Trophoblast cell (in vitro differentiated cells and primary cell): ENCODE measurements at places on chromosomes 5 and 9.

- H3K4me1 ChIP-seq: peaks cover 14% of the 10 kb centered on the region
- no peak overlapping the region for H3K4me3 ChIP-seq
- no peak for DNase-seq
- H3K27me3 ChIP-seq: peaks cover 32% of the 10 kb centered on the region
- H3K36me3 ChIP-seq: no peaks in the 10 kb centered on the region
Observed at GRCh38 chr5:161544350-161544765, 2.2 kb downstream of the GABRB2 start.

DNA sequence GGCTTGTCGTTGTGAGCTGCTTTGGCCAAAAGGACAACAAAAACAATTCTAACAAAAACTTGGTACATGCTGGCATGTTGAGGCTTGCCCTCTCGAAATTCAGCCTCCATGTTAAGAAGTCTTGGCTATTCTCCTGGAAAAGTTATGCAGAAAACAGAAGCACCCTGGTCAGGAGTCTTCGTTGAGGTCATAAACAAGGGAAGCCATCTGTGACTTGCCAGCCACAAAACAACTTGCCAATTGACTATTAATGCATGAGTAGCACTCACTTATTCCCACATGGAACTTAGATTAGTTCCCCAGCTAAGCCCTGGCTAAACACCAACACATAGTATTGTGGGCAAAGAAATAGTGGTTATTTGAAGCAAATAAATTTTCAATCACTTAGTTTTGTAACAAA is 521.0 kb upstream of the CHD1 start:
- no peaks in the 10 kb centered on the region for H3K27me3 ChIP-seq
- H3K4me1 ChIP-seq: no peaks in the 10 kb centered on the region
- H3K27ac ChIP-seq: no peak overlapping the region
- H3K4me3 ChIP-seq: no peak overlapping the region

GRCh38 chr9:32665101-32665500 is 29.6 kb upstream of the TAF1L start:
- DNase-seq: no peak
- no peak overlapping the region for H3K4me3 ChIP-seq
- no peaks in the 10 kb centered on the region for H3K4me1 ChIP-seq
- H3K27ac ChIP-seq: no peak overlapping the region
- H3K27me3 ChIP-seq: no peaks in the 10 kb centered on the region
- H3K36me3 ChIP-seq: no peaks in the 10 kb centered on the region

- DNase-seq: no peak
- H3K27ac ChIP-seq: no peak overlapping the region
Observed at GRCh38 chr9:130118841-130119518, 53.2 kb upstream of the NCS1 start.
